ENCODE measurements at places on chromosomes 3 and 15.

DNA sequence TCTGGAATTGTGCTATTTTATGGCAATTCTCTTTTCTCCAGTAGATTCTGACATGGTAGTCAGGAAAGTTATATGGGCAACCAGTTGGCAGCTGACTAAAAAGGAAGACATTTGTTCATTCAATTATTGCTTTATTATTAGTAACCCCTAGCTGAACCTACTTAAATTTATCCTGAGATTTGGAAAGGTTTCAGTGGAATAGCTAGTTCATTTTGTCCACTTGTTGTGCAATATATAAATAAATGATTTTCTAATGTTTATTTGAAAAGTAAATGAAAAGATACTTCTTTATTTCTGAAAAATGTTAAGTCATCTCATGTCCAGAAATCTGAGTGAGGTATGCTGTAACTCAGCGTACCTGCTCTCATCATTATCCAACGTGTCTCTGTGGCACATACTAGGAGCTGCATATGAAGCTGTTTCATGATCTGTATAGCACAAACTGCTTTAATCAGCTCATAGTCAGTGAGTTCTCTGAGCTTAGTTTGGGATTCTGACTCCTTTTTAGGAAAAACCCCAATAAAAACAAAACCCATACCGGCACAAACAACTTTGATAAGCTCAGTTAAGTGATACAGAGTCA is 35.9 kb downstream of the RARB start:
- DNase-seq = no peak

DNA sequence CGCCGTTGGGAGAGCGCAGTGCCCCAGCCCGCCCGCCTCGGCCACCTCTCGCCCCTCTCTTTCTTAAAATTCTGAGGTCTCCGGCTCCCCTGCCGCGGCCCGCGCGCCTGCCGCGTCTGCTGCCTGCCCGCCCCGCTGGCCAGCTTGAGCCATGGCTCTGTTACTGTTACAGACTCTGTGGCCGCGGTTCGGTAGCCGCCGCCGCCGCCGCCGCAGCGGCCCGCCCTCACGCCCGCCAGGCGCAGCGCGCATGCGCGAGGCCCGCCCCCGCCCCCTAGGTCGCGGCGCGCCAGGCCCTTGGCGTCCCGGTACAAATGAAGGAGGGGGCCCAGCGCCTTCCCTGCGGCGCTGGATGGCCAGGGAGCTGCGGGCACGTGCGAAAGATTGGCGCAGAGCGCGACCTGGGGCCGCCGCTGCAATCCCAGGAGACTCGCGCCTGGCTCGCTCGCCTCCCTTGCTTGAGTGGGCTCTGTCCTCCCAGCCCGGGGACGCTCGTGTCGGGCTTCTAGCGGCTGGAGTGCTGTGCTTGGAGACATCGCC is at the start of gene ONECUT1:
TSS of gene ONECUT1 (minus strand) at position 168 of the 540 bp plus-strand sequence. CDS start 452 bp downstream, outside the sequence.
- no peak for DNase-seq

- DNase-seq = no peak
Observed at GRCh38 chr3:155714295-155714718, 30.6 kb downstream of the PLCH1 start.

DNA sequence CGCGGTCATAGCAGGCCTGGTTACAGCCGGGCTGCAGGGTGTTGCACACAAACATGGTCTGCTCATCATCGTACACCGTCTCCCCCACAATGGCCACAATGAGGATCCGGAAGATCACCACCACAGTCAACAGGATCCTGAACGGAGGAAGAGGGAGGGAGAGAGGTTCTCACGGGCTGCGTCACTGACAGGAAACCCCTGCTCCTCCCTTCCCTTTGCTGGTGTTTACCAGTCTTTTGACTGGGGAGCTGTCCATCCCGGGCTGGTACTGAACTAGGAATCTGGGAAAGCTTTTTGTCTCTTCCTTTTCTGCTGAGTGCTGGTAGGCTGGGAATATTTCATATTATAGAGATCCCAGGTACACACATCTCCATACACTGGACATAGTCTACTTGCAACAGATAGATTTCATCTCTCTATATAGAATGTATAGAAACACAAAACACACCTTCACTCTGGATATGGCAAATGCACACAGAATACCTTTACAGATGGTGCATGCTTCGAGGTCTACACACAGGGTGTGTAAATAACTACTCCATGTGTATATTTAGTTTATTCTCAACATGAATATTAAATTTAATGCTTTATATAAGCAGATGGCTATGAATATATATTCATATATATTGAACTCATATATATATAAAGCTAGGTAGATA is 1.4 kb downstream of the GJD2 start:
- DNase-seq = peak; percentile 46

DNA sequence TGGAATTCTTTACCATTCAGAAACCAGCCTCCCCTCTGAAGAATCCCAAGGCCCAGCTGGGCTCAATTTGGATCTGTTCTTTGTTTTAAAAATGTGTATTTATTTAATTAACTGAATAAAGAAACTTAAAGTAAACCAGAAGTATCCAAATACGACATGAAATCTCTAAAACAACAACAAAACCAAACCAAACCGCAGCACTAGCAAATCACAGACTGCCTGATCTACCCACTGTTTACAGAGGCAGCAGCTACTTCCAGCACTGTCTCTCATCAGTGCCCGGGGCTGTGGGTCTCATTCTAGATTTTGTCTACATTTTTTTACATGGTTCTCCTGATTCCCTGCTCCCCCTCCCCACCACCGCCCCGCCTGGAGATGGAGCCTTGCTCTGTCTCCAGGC is 2.3 kb downstream of the FLNB start:
- no peak for DNase-seq

GRCh38 chr3:36210840-36211651 is 169.3 kb upstream of the STAC start:
- no peak for DNase-seq

GRCh38 chr15:85615930-85616329 is 178.8 kb downstream of the KLHL25 start:
- DNase-seq = peak; percentile 45

- DNase-seq = no peak
Observed at GRCh38 chr3:186529201-186529999, 14.8 kb downstream of the CRYGS start.

DNA sequence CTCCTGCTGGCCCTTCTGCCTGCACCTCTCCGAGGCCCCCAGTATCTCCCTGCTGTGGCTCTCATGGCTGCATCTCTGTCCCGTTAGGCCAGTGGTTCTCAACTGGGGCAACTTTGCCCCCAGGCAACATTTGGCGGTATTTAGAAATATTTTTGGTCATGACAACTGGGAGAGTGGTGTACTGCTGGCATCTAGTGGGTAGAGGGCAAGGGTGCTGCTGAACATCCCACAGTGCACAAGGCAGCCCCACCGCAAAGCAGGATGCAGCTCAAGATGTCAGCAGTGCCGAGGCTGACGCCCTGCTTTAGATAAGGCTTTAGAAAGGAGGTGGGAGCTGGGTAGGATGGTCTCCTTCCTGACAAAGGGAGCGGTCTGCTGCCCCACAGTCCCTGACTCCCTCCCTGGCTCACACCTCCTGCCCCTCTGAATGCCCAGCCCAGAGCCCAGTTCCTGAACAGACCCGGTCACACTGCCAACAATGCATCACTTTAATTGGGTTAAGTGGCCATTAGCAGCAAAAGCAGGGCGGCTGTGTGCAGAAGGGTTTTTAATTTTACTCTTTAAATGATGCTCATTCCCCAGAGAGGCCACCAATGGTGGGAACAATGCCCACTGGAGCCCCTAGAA is 68.8 kb upstream of the TMEM115 start:
- no peak for DNase-seq

GRCh38 chr3:141343077-141343476 is 25.2 kb upstream of the ZBTB38 start:
- DNase-seq = no peak

DNA sequence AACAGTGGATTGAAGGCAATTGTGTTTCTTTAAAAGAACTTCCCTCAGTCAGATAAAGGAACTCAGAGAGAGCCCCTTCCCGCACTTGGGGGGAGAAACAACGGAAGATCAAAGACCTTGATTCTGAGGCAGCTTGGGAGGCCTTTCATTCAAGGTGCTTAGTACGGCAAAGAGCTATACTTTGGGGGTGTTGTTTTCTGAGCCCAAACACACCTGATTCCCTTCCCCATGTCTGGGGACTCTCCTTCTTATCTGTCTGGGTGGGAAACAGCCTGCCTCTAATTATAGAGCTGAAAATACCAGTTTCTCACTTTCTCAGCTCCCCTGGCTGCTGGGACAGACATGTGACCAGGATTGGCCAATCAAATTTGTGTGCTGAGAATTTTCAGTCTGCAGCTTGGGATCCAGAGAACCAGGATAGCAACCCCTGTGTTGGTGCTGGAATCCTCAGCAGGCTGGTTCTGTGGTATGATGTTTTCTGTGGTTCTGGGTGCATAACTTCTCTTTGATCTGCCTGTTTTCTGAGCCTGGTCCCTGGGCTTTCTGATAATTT is 19.4 kb upstream of the IQCF6 start:
- no peak for DNase-seq

DNA sequence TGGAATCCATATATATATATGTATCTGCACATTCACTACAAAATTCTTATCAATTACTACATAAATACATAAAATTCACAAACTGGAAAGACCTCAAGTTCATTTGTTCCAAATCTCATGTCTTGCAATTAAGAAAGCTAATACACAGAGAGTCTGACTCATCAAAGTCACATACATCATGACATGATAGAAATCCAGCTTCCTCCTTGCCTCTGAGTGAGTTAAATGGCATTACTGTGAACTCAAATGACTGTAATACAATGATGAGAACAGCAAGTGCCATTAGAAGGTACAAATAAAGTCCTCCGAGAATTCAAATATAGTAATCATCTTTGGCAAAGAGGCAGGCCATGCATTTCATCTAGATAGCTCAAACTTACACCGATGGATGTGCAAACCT is 55.1 kb upstream of the AGTR1 start:
- DNase-seq = no peak

DNA sequence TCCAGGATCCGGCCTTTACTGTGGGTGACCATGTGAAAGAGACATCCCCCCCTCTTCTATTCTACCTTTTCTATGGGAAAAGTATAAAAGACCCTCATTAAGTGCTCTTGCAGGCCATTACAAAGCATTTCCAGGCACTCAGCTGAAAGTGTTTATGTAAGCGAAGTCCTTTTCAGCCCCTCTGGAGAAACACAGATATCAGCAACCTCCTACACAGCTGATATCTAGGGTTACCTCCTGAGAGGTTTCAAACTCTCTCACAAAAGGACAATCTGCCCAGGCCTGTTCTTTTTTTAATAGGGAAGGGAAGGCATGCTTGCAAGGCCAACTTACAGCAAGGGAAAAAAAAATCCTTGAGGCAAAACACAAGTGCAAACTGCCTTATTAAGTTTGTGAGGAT is 12.6 kb downstream of the ETV5 start:
- no peak for DNase-seq

GRCh38 chr3:42572278-42572677 is 9.5 kb downstream of the SEC22C start:
- no peak for DNase-seq

DNA sequence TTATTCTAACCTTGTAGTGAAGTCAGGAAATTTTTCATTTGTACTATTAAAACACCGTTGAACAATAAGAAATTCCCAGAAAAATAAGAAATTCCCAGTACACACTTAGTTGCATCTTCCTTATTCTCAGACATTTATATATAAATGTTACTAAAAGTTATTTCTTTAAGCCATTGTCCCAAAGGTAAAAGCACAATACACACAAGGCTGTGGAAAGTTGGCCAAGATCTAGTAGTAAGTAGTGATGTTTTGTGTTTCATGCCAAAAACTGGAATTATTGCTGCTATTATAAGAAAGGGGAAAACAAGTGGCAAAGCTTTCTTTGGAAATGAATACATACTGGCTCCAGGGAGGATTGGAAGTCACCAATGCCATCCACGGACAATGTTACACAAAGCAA is 802.5 kb upstream of the DPPA4 start:
- DNase-seq = no peak

DNA sequence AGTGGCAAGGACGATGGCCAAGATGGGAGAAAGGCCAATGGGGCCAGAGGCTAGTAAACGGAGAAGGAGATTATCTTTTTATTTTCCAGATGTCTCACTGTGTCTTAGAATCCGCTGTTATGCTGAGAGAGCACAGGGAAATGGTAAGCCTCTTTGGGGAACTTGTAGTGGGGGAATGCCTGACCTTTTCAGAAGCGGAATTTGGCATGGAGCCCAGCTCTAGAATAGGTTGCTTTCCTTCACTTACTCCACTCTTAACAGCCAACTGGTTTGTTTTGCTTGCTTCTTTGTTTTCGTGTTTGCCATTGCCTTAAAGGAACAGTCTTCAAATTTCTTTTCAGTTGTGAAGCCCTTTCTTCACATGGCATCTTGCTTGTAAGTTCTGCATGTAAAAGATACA is 316.2 kb upstream of the THRB start:
- DNase-seq = no peak

GRCh38 chr3:197428117-197428801 is 127.5 kb downstream of the BDH1 start:
- peak; percentile 77 for DNase-seq

DNA sequence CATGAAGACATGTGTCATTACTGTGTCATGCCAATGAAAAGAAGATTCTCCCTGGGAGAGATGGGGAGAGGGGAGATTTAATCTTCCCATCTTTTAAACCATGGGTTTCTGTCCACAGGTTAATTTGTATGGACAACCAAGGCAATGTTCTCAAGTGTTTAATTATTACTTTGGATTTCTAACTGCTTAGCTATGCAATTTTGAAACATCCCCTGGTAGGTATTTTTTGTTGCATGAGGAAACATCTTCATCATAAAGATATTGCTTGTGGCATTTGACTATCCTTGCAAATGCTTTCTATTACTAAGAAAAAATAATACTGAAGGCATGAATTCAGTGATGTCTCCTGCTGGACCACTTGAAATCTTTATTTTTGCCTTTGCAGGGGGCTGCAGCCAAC is 326.6 kb upstream of the TPM1 start:
- no peak for DNase-seq

DNA sequence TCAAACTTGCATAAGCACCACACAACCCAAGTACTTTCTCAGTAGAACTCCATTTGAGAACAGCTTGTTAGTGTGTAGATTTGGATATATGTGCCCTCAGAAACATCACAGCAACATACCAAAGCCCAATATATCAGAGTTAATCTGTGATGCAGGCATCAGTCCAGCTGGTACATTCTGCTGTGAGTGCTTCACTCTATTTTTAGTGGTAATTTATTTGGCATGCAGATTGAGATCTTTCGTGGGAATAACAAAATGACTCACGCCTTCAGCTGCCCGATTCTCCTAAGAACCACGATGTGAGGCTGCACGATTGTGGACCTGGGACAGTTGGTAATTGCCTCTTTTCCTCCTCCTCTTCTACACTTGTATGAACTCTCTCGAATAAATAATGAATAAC is 730.7 kb downstream of the SQOR start:
- peak; percentile 39 for DNase-seq

Measured in right hindlimb (tissue), 1 donor.